ENCODE measurements at places on chromosomes 4 and X.

- no peak for DNase-seq
Measured at GRCh38 chr4:174209341-174209740, 74.1 kb downstream of the FBXO8 start.

GRCh38 chrX:20431486-20431885, 164.8 kb upstream of the RPS6KA3 start:
- no peak for DNase-seq

GRCh38 chr4:177256950-177257349, 52.7 kb upstream of the NEIL3 start:
- DNase-seq: no peak

GRCh38 chr4:7987148-7987989, 47.7 kb upstream of the AFAP1 start:
- DNase-seq: peak; percentile 66

GRCh38 chr4:83231620-83232076, 53.0 kb downstream of the COQ2 start:
- DNase-seq: no peak

- no peak for DNase-seq
Measured at GRCh38 chr4:125522992-125523391, 208.2 kb downstream of the FAT4 start.

GRCh38 chr4:108052558-108053120, 63.0 kb downstream of the HADH start:
- no peak for DNase-seq

DNA sequence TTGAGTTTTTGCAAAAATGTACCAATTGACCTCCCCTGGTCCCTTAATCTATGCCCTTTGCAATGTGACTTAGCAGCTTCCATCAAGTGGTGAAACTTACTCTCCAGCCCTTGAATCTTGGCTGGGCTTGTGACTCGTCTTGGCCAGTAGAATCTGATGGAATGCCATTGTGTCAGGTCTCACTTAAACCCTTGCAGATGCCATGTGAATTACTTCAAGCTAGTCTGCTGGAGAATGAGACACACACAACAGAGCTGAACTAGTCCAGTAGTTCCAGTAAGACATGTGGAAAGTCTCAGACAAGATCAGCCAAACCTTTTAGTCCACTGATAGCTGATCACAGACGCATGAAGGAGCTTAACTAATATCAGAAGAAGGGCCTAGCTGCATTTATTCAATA, 567.8 kb upstream of the CPEB2 start:
- DNase-seq: no peak

DNA sequence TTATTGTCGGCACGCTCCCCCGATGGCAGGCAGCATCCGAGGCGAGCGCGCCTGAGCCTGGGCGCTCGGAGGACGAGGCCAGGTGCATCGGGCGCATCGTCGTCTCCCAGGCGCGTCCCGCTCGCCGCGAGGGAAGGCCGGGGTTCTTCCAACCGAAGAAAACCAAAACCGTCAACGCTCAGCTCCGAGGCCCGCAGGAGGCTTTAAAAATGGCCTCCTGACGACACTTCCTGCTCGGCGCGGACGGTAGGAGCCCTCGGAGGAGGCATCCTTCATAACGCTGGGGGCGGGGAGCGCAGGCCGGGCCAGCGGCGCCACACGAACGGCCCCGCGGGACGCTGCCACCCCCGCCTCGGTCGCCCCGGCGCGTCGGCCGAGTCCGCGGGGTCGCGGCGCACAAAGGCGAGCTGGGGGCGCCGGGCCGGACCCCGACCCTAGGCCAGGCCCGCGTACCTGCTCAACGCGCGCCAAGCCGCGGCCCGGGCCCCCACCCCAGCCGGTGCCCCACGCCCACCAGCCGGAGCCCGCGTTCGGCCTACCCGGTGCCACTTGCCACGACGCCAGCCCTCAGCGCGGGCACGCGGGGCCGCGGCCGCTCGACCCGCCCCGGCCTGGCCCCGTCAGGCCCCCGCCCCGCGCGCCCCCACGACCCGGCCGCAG, 501 bp downstream of the ZNF518B start:
- no peak for DNase-seq

- no peak for DNase-seq
Measured at GRCh38 chr4:36712013-36712412, 430.6 kb downstream of the DTHD1 start.

- DNase-seq: no peak
Measured at GRCh38 chr4:159227984-159228383, 125.1 kb downstream of the RAPGEF2 start.
